ENCODE measurements at places on chromosomes 16 and 17.

- H3K4me3 ChIP-seq = no peak overlapping the region
- no peaks in the 10 kb centered on the region for H3K27me3 ChIP-seq
- DNase-seq = peak; percentile 68
- H3K27ac ChIP-seq = peak overlapping the region; percentile 43
- no peaks in the 10 kb centered on the region for H3K4me1 ChIP-seq
Measured at GRCh38 chr17:59572301-59572924, 7.0 kb downstream of the DHX40 start.

DNA sequence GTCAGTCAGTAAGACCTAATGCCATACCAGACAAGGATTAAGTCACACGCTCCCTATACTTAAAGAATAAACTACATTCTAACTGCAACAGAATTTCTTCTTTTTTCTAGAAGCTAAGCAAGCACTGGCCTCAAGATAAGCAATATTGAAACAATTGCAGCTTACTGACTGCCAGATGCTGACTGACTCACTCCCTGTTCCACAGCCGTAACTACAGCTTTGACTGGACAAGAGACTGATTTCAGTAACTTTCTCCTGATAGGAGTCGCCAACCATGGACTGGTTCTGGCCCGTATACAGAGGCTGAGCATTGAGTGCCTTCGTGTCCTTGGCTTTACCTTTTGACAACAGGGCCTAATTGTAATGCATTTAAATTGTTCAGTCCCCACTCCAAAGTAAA, 67.9 kb downstream of the TRIM37 start:
- H3K4me1 ChIP-seq = no peaks in the 10 kb centered on the region
- no peaks in the 10 kb centered on the region for H3K27me3 ChIP-seq
- no peak overlapping the region for H3K4me3 ChIP-seq
- DNase-seq = peak; percentile 84
- H3K27ac ChIP-seq = no peak overlapping the region

DNA sequence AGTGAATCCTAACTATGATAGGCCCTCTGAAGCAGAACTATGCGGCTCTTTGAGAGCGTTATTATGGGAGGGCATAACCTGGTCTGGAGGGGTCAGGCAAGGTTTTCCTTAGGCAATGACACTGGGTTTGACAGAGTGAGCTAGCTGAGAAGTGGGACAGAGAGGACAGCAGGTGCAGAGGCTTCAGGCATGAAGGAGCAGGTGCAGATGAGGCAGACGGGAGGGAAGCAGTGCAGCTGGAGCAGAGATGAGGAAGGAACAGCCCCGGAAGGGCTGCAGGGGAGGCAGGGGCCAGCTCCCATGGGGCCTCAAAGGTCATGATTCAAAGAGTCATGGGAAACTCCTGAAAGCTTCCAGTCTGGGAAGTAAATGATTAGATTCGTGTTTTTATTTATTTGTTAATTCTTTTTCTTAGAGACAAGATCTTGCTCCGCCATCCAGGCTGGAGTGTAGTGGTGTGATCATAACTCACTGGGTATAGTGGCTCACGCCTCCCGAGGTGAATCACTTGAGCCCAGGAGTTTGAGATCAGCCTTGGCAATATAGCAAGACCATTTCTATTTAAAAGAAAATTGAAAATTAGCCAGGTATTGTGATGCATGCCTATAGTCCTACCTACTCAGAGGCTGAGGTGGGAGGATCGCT, 5.4 kb downstream of the MARCHF10 start:
- no peaks in the 10 kb centered on the region for H3K36me3 ChIP-seq
- H3K27ac ChIP-seq = no peak overlapping the region
- peaks cover 19% of the 10 kb centered on the region for H3K4me1 ChIP-seq
- no peak overlapping the region for H3K4me3 ChIP-seq
- no peaks in the 10 kb centered on the region for H3K27me3 ChIP-seq

GRCh38 chr17:8101721-8102120, 14.2 kb upstream of the ALOX12B start:
- H3K36me3 ChIP-seq = no peaks in the 10 kb centered on the region
- H3K4me1 ChIP-seq = no peaks in the 10 kb centered on the region
- DNase-seq = no peak
- no peak overlapping the region for H3K27ac ChIP-seq
- no peak overlapping the region for H3K4me3 ChIP-seq

GRCh38 chr16:3548859-3549258, 28.3 kb downstream of the NLRC3 start:
- H3K36me3 ChIP-seq = no peaks in the 10 kb centered on the region
- H3K27me3 ChIP-seq = no peaks in the 10 kb centered on the region
- H3K27ac ChIP-seq = no peak overlapping the region
- no peak for DNase-seq

DNA sequence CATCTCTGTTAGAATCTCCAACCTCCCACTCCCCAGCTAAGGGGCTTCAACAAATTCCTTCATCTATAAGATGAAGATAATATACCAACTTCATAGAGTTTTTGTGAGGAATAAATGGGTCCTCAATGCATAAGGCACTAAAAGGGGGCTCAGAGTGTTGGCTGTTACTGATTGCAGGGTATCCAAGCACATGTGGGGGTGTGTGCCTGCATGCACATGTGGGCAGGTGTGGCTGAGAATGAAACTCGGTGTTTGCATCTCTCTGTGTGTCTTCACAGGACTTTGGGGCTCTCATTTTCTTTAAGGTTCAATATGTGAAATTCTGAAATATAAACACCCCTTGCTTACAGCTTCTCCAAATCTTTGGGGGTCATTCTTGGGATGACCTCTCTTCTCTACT, 4.1 kb upstream of the PPP1R9B start:
- H3K4me1 ChIP-seq = peaks cover 44% of the 10 kb centered on the region
- peak overlapping the region; percentile 80 for H3K27ac ChIP-seq
- DNase-seq = peak; percentile 42
- no peaks in the 10 kb centered on the region for H3K27me3 ChIP-seq

GRCh38 chr16:4369007-4369733, 2.5 kb upstream of the VASN start:
- no peaks in the 10 kb centered on the region for H3K27me3 ChIP-seq
- peak; percentile 96 for DNase-seq
- H3K36me3 ChIP-seq = no peaks in the 10 kb centered on the region
- H3K4me1 ChIP-seq = peaks cover 34% of the 10 kb centered on the region

- H3K27ac ChIP-seq = no peak overlapping the region
- no peaks in the 10 kb centered on the region for H3K27me3 ChIP-seq
- peaks cover 16% of the 10 kb centered on the region for H3K4me1 ChIP-seq
Measured at GRCh38 chr17:81901167-81902022, 643 bp upstream of the NPB start.

GRCh38 chr16:54568906-54569807, 282.6 kb upstream of the IRX3 start:
- H3K27me3 ChIP-seq = no peaks in the 10 kb centered on the region
- no peak overlapping the region for H3K27ac ChIP-seq
- H3K4me1 ChIP-seq = no peaks in the 10 kb centered on the region
- no peak for DNase-seq
- H3K36me3 ChIP-seq = no peaks in the 10 kb centered on the region
- no peak overlapping the region for H3K4me3 ChIP-seq

GRCh38 chr17:21463204-21463661, 87.1 kb downstream of the KCNJ12 start:
- H3K4me1 ChIP-seq = no peaks in the 10 kb centered on the region
- no peak for DNase-seq
- no peak overlapping the region for H3K27ac ChIP-seq
- no peak overlapping the region for H3K4me3 ChIP-seq

- H3K4me1 ChIP-seq = no peaks in the 10 kb centered on the region
- H3K27ac ChIP-seq = no peak overlapping the region
- no peaks in the 10 kb centered on the region for H3K36me3 ChIP-seq
- DNase-seq = no peak
Measured at GRCh38 chr16:24308200-24308599, 52.1 kb downstream of the CACNG3 start.

GRCh38 chr17:41782142-41782541, 4.4 kb downstream of the JUP start:
- no peak overlapping the region for H3K4me3 ChIP-seq
- H3K27me3 ChIP-seq = peaks cover 10% of the 10 kb centered on the region
- DNase-seq = peak; percentile 66
- no peaks in the 10 kb centered on the region for H3K36me3 ChIP-seq
- peaks cover 20% of the 10 kb centered on the region for H3K4me1 ChIP-seq

DNA sequence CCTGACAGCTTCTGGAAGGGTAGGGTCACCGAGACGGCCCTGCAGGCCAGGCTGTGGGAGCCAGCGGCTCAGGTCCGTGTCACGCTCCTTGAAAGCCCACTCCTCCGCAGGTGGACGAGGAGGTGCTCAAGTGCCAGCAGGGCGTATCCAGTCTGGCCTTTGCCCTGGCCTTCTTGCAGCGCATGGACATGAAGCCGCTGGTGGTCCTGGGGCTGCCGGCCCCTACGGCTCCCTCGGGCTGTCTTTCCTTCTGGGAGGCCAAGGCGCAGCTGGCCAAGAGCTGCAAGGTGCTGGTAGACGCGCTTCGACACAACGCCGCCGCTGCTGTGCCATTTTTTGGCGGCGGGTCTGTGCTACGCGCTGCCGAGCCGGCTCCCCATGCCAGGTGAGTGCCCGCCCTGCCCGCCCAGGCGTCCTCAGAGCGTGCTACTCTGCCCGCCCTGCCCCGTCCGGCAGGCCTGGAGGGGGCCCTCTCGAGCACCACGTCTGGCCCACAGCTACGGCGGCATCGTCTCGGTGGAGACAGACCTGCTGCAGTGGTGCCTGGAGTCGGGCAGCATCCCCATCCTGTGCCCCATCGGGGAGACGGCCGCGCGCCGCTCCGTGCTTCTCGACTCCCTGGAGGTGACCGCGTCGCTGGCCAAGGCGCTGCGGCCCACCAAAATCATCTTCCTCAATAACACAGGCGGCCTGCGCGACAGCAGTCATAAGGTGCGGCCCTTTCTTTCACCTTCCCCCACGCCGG, 1.3 kb downstream of the NAGS start:
- H3K4me1 ChIP-seq = peaks cover 40% of the 10 kb centered on the region
- peak overlapping the region; percentile 77 for H3K4me3 ChIP-seq
- peaks cover 14% of the 10 kb centered on the region for H3K27me3 ChIP-seq
- peak; percentile 91 for DNase-seq
- no peak overlapping the region for H3K27ac ChIP-seq
- peaks cover 6% of the 10 kb centered on the region for H3K36me3 ChIP-seq

GRCh38 chr17:8140065-8141029, 11.9 kb downstream of the PER1 start:
- H3K27me3 ChIP-seq = no peaks in the 10 kb centered on the region
- H3K4me1 ChIP-seq = peaks cover 14% of the 10 kb centered on the region
- H3K27ac ChIP-seq = no peak overlapping the region

GRCh38 chr16:48501516-48502377, 108.2 kb downstream of the N4BP1 start:
- no peaks in the 10 kb centered on the region for H3K36me3 ChIP-seq
- H3K4me3 ChIP-seq = no peak overlapping the region
- H3K27ac ChIP-seq = no peak overlapping the region
- no peaks in the 10 kb centered on the region for H3K27me3 ChIP-seq
- DNase-seq = no peak

DNA sequence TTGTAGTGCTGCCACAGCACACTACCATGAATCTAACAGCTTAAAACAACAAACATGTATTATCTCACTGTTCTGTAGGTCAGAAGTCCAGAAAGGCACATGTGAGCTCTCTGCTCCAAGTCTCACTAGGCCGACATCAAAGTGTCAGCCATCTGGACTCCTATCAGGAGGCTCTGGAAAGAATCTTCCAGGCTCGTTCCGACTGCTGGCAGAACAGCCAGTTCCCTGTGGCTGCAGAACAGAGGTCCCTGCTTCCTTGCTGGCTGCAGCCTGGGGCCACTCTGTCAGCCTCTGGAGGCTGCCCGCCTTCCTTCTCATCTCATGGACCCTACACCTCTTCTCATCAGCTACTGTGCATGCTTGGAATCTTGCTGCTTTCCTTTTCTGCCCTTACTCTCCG, 168.9 kb downstream of the CBLN1 start:
- no peak overlapping the region for H3K4me3 ChIP-seq
- H3K36me3 ChIP-seq = no peaks in the 10 kb centered on the region

DNA sequence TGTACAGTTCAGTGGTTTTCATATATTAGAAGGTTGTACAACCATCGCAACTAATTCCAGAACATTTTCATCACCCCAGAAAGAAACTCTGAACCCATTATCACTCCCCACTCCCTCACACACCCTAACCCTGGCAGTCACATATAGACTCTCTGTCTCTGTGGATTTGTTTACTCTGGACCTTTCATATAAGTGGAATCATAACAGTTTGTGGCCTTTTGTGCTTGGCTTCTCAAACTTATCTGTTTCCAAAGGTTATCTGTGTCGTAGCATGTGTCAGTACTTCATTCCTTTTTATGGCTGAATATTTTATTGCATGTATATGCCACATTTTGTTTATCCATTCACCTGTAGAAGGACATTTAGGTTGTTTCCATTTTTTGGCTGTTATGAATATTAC, 12.4 kb downstream of the TENT4B start:
- H3K27me3 ChIP-seq = no peaks in the 10 kb centered on the region
- peaks cover 20% of the 10 kb centered on the region for H3K4me1 ChIP-seq
- H3K27ac ChIP-seq = no peak overlapping the region
- DNase-seq = no peak
- no peak overlapping the region for H3K4me3 ChIP-seq

GRCh38 chr16:58999762-59000161, 265.6 kb upstream of the GOT2 start:
- H3K4me3 ChIP-seq = no peak overlapping the region
- H3K4me1 ChIP-seq = no peaks in the 10 kb centered on the region
- H3K27me3 ChIP-seq = no peaks in the 10 kb centered on the region
- peak; percentile 2 for DNase-seq
- no peaks in the 10 kb centered on the region for H3K36me3 ChIP-seq

DNA sequence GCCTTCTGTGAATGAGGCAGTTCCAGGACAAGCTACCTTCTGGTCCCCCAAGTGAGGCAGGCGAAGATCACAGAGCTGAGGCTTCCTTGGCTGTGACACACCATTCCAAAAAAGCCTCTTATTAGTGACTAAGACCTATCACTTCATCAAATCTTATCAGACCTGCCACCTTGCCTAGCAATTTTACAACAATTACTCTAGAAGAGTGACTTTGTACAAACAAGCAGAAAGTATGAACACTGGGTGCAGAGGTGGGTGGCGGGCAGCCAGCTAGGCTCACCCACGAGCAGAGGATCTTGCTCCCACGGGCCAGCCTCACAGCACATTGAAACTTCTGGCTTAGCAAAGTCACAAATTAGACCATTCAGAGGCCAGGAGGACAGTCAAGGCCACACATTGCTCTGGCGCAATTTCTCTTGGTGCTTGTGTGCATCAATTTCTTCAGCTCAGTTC, 2.2 kb upstream of the ICAM2 start:
- no peak overlapping the region for H3K4me3 ChIP-seq
- no peak for DNase-seq
- no peaks in the 10 kb centered on the region for H3K27me3 ChIP-seq
- peaks cover 12% of the 10 kb centered on the region for H3K4me1 ChIP-seq
- H3K27ac ChIP-seq = no peak overlapping the region

DNA sequence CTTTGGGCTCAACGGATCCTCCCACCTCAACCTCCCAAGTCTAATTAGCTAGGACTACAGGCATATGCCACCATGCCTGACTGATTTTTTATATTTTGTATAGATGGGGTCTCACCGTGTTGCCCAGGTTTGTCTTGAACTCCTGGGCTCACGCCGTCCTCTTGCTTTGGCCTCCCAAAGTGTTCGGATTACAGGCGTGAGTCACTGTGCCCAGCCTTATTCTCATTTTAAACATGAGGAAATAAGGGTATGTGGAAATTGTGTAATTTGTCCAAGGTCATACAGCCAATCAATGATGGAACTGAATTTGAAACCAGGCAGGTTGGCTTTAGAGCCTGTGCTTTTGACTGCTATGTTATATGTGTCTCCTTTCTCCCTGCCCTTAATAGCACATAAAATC, 27.4 kb upstream of the AQP8 start:
- no peaks in the 10 kb centered on the region for H3K36me3 ChIP-seq
- no peaks in the 10 kb centered on the region for H3K27me3 ChIP-seq
- no peak for DNase-seq
- no peak overlapping the region for H3K4me3 ChIP-seq
- H3K4me1 ChIP-seq = peaks cover 3% of the 10 kb centered on the region
